ENCODE measurements at places on chromosomes 7 and 10. TPM values are rescaled to one million over a fixed set of nuclear protein-coding genes. Genes with fewer than 3 reads are reported as not detected.

Gene NEUROG3
- total RNA-seq = not detected

Gene RADIL
- 3.4 TPM for total RNA-seq

Gene STAG3
- 0.15 TPM for total RNA-seq

GRCh38 chr7:18467011-18467410 lies 28.5 kb upstream of the HDAC9 start:
- DNase-seq = no peak

DNA sequence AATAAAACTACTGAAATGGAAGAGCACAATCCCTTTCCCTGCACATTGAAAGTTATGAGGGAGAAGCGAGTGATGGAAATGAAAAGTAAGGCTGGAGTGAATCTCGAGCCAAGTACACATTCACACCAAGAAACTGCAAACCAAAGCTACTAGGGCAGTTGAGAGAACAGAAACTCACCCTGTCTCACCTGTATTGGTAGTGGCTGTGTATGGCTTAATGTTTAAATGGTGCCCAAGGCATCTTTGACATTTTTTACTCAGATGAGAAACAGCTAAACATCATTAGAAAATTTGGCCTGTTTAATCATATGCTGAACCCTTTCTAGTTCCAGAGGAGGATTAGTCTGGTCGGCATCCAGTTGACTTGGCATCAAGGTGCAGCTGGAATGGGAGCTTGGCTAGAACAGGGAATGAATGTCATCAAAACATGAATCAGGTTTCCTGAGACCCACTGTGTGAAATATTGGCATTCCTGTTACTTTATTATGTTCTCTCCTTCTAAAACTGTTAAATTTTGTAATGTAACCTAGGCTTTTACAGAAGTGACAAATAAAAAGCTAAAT lies 840.8 kb downstream of the GRM8 start:
- DNase-seq = no peak

DNA sequence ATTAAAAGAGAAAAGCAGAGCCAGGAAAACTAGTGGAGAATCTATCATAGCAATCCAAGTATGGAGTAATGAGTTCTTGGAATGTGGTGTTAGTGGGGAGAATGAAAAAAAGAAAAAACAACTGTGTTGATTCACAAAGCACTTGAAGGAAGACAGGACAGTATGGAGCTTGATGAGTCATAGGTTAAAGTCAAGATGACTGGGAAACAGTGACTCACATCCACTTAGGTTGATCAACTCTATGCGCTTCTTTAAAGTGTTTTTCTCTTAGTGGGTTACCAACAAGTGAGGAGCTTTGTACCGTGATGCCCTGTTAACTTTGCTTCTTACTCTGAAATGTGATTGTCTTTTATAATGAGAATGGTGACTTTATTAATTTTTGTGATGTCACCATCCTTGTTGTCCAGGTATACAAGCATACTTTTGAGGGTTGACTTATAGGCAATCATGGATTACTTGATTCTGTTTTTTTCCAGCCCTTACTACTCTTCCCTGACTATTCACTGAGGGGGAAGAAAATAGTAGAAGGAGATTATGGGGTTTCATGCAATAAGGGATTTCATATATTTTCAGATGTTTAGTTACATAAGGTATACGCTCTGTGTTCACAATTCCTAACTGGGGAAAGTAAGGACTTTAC lies 32.1 kb upstream of the MDFIC start:
- peak; percentile 68 for DNase-seq

Gene CYP2C19
- not detected for total RNA-seq

DNA sequence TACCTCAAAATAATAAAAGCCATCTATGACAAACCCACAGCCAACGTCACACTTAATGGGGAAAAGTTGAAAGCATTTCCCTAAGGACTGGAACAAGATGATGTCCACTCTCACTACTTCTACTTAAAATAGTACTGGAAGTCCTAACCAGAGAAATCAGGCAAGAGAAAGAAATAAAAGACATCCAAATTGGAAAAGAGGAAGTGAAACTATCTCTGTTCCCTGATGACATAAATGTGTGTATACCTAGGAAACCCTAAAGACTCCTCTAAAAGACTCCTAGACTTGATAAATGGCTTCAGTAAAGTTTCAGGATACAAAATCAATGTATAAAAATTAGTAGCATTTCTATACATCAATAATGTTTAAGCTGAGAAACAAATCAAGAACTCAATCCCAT lies 314.1 kb downstream of the WDR37 start:
- DNase-seq = no peak

Gene DMBT1
- 0.12 TPM for total RNA-seq

DNA sequence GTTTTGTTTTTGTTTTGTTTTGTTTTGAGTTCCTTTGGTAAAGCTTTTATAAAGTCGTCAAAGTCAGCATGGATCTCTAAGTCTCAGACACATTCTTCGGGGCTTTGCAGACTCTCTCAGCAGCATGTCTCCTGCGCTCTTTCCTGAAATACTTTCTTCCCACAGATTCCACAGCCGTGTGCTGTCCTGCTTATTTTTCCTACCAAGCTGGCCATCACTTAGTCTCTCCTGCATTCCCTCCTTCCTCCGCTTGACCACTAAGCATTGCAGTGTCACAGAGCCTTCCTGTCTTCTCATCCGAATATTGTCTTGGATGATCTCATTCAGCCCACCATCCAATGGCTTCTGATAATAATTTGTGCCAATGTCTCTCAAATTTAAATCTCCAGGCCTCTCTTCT lies 434.3 kb upstream of the C7orf33 start:
- no peak for DNase-seq

GRCh38 chr10:59018977-59019376 lies 157.5 kb upstream of the PHYHIPL start:
- DNase-seq = no peak

- DNase-seq = no peak
These were observed 3.2 kb downstream of the SPOCK2 start for GRCh38 chr10:72085166-72085565.

Gene DDX56
- total RNA-seq = 89.5 TPM

- DNase-seq = peak; percentile 70
These were observed 12.0 kb downstream of the INPP5F start for GRCh38 chr10:119737823-119738222.

DNA sequence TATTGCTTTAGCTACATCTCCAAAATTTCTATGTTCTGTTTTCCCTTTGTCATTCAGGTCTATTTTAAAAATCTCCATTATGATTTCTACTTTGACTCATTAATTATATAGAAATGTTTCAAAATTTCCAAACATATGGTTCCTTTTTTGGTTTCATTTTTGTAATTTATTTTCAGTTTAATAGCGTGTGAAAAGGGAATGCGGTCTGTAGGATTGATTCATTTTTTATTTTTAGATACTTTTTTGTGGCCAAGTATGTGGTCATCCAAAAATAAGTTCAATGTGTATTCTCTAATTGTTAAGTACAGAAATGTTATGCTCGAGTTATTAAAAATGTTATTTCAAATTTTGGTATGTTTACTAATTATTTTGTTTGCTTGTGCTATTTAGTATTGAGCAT lies 72.5 kb upstream of the ANKRD1 start:
- DNase-seq = no peak

Gene MYOZ1
- total RNA-seq = not detected

DNA sequence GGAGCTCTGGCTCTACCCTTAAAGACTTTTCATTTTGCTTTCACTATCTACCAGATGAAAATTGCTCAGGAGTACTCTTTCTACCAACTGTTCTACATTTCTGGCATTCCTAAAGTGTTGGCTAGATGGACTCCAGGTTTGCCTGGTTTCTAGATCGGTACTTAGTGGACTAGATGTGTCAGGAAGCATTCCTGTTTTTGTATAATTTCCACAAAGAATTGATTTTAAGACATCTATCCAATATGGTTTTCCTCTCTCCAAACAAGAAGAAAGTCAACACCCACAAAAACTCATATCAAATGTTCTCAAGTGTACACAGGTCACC lies 157.7 kb downstream of the CHRM2 start:
- DNase-seq = no peak

Gene CRHR2
- not detected for total RNA-seq

- DNase-seq = no peak
These were observed 174.3 kb downstream of the ADAM12 start for GRCh38 chr10:126214021-126214420.

DNA sequence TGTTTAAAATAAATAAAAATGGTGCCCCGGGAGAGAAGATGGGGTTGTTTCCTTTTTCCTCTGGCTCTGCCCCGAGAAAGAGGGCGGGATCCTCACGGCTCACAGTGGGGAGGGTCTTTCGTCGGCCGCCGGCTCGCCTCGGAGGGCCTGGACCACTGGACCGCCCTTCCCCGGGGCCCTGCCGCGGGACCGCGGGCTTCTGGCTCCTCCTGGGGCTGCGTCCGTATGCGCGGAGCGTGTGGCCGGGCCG lies 3.5 kb upstream of the IGF2BP3 start:
- DNase-seq = no peak

Gene GPR141
- not detected for total RNA-seq

GRCh38 chr10:7333961-7334641 lies 76.7 kb downstream of the SFMBT2 start:
- DNase-seq = no peak

DNA sequence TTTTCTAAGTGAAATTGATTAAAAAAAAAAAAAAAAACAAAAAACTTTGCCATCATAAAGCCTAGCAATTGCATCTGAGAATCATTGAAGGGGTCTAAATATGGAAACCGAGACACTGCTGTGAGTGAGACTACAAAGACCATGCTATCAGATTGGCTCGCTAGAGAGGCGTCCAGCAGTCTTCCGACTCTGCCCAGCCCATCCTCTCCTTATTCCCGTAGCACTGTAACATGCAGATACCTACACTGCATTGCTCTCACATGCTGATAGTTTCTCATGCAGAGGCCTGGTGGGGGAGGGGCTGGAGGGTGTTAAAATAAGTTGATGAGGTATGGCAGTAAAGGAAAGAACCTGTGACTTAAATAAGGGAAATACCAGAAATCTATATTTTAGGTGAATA lies 130.7 kb downstream of the NRF1 start:
- DNase-seq = no peak

- DNase-seq = no peak
These were observed 19.8 kb downstream of the TSPAN13 start for GRCh38 chr7:16773326-16773725.

DNA sequence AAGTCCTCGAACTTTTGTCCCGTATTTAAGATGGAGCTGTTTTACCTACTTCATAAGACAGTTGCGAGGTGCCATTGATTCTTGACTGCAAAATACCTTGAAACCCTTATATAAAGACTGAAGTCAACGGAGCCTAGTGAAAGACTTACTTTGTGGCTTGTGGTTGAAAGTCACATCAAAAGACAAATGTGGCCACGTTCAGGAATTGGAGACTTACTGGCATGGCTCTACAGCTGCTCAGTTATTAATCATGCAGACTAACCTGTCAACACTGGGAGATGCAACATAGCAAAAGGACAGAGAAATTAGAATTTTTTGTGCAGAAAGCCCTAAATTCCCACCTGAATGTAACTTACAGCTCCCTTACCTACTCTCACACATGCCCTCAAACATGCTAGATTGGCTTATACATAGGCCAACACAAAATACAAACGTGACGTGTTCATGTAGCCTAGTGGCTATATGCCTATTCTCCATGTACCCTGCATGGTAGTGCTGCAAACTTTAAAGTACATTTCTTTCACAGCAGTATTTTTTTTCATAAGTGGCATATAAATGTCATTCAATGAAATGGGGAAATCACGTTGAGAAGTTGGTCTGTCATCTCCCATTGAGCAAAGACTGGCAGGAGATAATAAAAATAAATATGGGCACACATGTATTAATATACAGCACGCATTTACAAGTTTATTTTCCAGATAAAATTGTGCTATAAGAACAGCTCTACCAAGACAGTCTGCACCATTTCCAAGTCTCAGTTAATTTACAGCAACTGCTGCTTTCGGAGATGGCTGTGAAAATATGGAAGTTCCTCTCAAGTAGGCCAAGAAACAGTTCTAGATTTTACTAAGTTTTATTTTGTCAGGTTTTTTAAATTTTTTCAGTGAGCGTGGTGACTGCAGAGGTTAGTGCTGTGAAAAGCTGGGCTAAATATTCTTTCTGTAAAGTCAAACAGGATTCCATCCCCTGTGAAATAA lies 170.4 kb upstream of the C7orf33 start:
- DNase-seq = no peak

Gene ADARB2
- 0.39 TPM for total RNA-seq

Gene CCDC172
- not detected for total RNA-seq

- DNase-seq = no peak
These were observed 147.5 kb upstream of the TCF7L2 start for GRCh38 chr10:112802411-112803022.

DNA sequence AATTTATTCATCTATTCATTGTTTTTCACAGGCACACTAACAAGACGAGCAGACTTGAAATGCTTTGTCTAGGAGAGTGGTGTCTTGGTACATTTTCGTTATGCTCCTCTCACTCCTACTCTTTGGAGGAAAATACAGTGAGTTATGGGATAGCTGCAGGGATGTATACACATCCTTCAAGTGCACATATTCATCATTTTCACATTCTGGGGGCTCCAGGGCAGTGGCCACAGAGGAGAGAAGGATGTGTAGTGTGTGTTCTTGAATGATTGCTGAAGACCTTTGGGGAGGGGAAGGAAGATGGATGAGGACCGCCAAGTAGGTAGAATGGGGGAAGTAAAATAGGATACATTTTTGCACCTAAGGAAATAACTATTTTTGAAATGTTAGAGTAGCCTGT lies 34.8 kb upstream of the ORC5 start:
- no peak for DNase-seq

GRCh38 chr7:26680587-26680986 lies 183.8 kb downstream of the SKAP2 start:
- DNase-seq = no peak

- DNase-seq = no peak
These were observed 61.1 kb upstream of the NEBL start for GRCh38 chr10:20958225-20958624.

DNA sequence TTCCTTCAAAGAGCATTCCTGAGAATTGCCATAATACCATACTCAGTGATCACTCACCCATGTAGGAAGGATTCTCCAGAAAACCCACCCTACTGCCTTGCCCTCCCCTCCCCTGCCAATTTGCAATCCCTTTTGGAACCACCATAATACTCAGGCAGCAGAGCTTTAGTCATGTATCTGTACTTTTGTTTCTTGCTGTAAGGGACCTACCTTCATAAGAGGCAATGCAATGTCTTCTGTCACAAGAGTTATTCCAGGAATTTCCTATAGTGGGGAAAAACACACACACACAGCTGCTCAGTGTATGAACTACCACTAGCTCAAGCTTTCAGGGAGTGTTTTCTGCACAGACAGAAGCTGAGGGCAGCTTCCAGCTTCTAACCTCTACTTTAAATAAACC lies 67.0 kb downstream of the GSAP start:
- DNase-seq = no peak

DNA sequence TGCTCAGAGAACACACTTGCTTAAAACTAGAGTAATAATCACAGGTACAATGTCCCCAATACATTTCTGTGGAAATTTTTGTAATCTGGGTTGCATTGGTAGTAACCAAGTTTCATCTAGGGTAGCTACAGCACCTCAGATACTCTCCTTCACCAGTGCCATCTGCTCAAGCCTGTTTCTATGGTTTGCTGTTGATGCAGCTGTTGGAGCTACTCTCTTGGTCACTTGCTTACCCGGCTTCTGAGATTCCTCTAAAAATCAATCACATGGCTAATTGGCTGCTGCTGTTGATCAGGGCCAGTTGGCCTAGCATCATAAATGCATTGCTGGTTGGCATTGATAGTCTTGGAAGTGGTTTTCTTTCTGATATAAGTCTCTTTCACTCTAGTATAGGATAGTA lies 220.8 kb downstream of the BICC1 start:
- no peak for DNase-seq

- no peak for DNase-seq
These were observed 205.6 kb downstream of the FOXP2 start for GRCh38 chr7:114620208-114620607.

Gene PALD1
- 197 TPM for total RNA-seq

Measured in glomerular endothelial cell (primary cell).